ENCODE measurements at places on chromosomes 16 and 17.
A peak's percentile ranks its signal among the peaks of the same experiment; 100 is the strongest.

- no peak for DNase-seq
Observed at GRCh38 chr17:19264268-19264667, 27.1 kb downstream of the EPN2 start.

GRCh38 chr17:35046245-35046644 lies 17.3 kb downstream of the RFFL start:
- no peak for DNase-seq

- no peak for DNase-seq
Observed at GRCh38 chr17:44775838-44776621, 17.2 kb downstream of the ADAM11 start.

- DNase-seq: no peak
Observed at GRCh38 chr17:58684003-58684402, 7.8 kb downstream of the TEX14 start.

DNA sequence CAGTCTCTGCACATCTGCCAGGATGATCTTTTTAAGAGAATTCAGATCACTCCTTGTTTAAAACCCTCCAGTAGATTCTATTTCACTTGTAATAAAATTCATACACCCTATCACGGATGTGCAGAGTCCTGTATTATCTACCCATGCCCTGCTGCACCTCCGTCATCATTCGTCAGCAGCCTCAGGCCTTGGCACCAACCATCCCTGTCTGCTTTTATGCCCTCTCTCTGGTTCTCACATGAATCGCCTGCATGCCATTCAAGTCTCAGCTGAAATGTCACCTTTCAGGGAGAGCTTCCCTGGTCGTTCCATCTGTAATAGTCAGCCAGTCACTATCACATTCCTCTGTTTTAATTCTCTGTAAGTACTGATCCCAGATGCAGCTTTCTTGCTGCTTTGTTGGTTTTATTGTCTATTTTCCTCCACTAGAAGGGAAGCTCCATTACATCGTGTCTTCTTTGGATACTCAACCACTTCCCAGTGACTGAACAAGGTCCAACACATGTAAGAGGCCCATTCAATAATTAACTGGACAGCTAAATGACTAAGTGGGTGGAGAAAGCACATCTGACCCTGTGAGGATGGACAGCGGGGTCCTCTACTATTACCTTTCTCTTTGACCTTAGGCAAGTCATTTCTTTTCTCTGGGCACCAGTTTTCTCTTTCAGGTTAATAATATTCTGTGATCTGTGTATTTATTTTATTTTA lies 81.2 kb upstream of the GOT2 start:
- DNase-seq: no peak

GRCh38 chr17:41799366-41799765 lies 12.4 kb downstream of the P3H4 start:
- DNase-seq: no peak

GRCh38 chr16:12589676-12590075 lies 214.0 kb downstream of the CPPED1 start:
- no peak for DNase-seq

DNA sequence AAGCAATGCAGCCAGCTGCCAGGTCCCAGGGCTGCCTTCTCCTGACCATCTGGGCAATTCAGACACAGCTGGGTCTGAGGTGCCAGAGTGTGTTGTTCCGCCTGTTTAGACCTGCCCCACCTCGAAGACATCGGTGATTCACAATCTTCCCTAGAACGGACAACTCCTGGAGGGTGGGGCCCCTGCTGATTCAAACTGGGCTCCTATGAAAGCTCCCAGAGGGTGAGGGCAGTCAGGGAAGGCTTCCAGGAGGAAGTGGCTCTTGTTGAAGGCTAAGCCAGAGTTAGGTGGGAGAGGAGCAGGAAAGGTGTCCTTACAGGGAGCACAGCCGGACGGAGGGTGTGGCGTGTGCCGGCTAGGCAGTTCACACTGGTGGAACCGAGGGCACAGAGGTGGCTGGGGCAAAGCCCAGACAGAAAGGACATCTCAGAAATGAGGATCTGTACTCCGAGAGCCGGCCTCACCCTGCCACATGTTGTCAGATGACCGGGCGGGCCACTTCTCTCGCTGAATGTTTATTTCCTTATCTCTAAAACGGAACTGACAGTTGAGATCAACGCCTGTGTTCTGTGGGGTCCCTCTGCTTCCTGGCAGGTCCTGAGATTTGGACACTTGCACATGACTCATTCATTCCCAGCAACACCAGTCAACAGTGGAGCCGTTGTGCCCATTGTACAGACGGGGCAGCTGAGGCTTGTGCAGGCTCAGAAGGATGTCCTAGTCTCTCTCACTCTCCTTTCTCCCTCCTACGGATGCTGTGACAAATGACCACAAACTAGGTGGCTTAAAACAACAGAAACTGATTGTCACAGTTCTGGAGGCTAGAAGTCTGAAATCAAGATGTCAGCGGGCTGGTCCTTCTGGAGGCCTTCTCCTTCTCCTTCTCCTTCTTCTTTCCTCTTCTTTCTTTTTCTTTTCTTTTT lies 26.9 kb upstream of the LITAF start:
- DNase-seq: no peak

GRCh38 chr17:32596628-32597027 lies 109.8 kb downstream of the CDK5R1 start:
- DNase-seq: no peak

GRCh38 chr17:12402963-12403622 lies 262.6 kb upstream of the MYOCD start:
- no peak for DNase-seq

- no peak for DNase-seq
Observed at GRCh38 chr16:69313469-69313868, 2.3 kb downstream of the VPS4A start.

DNA sequence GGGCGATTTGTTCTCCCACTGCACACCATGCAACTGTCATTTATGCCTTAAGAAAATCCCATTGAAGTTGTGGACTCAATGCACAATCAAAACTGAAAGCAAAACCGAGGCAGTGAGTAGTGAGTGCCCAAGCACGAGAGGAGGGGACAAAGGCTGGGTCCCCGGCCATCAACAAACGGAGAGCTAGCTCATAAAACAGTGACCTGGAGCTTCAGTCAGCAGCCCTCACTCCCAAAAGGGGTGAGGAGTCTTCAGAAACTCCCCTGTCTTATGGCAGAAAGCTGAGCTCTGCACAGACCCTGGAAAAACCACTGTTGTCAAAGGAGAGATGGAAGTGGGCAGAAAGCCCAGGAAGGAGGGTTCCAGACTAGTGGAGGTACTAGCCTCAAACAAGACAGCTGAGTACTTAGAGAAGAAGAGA lies 96.9 kb downstream of the ADCY9 start:
- no peak for DNase-seq

- DNase-seq: no peak
Observed at GRCh38 chr16:19127674-19128131, 13.9 kb downstream of the ITPRIPL2 start.

DNA sequence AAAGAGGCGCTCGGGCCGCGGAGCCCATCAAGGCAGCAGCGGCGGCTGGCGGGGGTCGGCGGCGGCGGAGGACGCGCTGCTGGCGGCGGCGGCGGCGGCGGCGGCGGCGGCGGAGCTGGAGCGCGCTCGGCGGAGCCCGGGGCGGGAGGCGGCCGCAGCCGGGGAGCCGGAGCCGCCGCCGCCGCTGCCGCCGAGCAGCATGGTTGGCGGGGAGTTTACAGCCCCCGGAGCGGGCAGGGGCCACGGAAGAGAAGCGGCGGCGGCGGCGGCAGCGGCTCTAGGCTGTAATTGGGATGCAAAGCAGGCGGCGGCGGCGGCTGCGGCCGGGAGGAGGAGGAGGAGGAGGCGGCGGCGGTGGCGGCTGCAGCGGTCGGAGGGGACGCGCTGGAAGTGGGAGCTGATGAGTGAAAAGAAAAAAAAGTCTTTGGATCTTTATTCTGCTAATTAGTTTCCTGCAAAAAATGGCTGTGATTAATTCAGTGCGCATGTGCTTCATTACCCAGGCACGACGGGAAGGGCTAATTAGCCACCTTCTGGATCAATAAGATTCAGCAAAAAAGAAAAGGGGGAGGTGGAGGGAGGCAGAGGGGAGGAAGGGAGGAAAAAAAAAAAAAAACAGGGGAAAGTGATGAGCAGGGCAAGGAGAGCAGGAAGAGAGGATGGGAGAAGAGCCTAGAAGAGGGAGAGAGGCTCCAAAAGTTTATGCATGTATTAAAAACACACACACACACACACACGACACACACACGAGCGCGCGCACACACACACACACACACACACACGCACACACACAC lies 10.9 kb upstream of the ZFHX3 start:
- DNase-seq: no peak

DNA sequence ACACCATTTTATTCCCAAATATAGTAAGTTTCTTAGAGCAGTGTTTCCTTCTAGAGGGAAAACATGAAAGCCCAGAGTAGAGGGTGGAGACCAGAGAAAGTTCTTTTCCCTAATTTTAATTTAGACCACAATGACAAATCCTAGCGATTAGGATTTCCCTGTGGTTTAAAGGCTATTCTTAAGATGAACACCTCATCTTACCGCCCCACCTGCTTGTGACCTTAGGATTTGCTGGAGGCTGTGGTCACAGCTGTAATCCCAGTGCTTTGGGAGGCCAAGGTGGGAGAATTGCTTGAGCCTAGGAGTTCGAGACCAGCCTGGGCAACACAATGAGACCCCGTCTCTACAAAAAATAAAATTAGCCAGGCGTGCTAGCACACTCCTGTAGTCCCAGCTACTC lies 51.1 kb downstream of the GPRC5B start:
- DNase-seq: no peak

GRCh38 chr16:50437769-50438437 lies 69.1 kb upstream of the BRD7 start:
- no peak for DNase-seq

DNA sequence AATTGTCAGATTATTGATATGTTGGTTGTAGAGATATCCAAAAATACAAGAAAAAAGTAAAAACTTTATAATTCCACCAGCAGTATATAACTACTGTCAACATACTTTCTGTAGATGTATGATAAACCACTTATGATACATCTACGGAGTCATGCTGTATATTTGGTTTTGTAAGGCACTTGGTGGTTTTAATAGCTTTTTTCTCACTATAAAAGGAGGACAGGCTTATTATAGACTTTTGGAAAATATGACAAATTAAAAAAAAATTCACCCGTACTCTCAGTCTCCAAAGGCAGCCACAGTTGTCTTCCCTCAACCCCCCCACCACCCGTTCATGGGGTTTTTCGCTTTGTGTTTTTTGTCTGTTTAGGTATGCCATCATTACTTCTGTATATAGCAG lies 14.8 kb downstream of the RAI1 start:
- no peak for DNase-seq

GRCh38 chr17:16507918-16508533 lies 16.0 kb upstream of the LRRC75A start:
- no peak for DNase-seq

GRCh38 chr17:8922928-8923327 lies 42.6 kb downstream of the PIK3R5 start:
- no peak for DNase-seq

- no peak for DNase-seq
Observed at GRCh38 chr16:64907844-64908243, 214.0 kb downstream of the CDH11 start.

GRCh38 chr17:62597920-62598319 lies 29.6 kb upstream of the MRC2 start:
- no peak for DNase-seq

- DNase-seq: no peak
Observed at GRCh38 chr17:36089888-36090836, at the start of gene CCL3. Gene CCL3, minus strand, starts transcription at chr17:36090143. Its CDS starts 85 bp downstream, at chr17:36090058.

- DNase-seq: peak; percentile 70
Observed at GRCh38 chr16:27779641-27780164, 229.8 kb downstream of the KATNIP start.

DNA sequence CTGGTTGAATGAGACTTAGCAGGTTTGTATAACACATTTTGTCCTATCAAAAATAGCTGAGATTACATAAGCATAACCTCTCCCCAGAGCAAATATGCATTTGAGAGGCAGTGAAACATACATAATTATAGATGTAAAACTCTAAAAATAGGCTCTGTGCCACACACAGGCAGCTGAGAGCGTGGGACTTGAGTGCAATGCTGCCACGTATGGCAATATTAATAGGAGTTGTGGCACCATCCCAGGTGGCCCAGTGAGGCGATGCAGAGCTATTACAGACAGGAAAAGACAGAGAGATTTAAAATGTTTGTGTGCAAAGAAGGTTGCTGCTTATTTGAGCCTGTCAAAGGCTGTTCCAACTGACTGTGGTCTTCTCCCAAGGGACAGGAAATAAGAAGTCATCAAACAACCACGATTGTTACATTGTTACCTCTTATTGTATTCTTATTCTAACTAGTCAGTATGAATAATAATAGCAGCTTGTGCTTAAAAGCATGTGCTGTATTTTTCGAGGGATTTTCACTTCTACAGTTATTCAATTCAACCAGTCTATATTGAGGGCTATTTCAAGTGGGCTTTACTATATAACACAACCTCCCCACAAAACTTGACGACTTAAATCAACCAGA lies 116.5 kb downstream of the SALL1 start:
- DNase-seq: peak; percentile 50

- no peak for DNase-seq
Observed at GRCh38 chr16:86581458-86581857, 3.1 kb downstream of the FOXL1 start.

- DNase-seq: no peak
Observed at GRCh38 chr17:77403854-77404253, 263.1 kb downstream of the SEC14L1 start.

DNA sequence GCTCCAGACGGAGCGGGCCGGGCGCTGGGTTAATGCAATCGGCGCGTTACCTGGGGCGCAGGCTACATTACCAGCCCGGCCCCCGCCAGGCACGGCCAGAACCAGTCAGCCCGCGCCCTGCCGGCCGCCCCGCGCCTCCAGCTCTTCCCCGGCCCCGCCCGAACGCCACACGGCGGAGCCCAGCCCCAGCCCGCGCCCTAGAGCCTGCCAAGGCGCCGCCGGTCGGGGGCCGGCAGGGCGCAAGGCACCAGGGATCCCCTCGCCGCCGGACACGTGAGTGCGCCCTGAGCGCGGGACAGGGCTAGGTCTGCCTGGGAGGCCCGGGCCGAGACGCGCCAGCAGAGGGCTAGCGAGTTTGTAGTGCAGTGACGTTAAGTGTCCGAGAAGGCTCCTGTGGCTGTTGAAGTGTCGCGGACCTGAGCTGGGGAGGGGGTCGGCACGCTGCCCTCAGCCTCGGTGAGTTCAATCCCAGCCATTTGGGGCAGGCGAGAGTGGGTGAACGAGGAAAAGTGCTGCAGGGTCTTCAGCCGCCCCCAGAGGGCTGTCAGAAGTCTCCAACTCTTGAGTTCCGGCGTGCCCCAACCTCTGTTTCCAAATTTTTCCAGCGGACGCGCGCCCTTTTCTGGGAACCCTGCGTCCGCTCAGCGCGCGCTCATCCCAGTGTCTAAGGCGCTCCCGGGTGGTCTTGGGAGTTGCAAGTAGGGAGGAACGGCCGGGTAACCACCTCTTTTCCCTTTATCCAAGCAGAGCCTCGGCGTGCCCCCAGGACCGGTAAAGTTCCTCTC lies at the start of gene SLC6A2:
SLC6A2 (plus strand) TSS at position 92 of the 785 bp plus-strand sequence. CDS start 707 bp downstream, outside the sequence.
- DNase-seq: no peak

- no peak for DNase-seq
Observed at GRCh38 chr16:11078812-11079459, 134.6 kb downstream of the CLEC16A start.
